ENCODE measurements at places on chromosomes 11 and 22. TPM values are rescaled to one million over a fixed set of nuclear protein-coding genes. Genes with fewer than 3 reads are reported as not detected.

Gene CLDN5
- not detected for total RNA-seq

Gene SGSM1
- total RNA-seq, result 0.07 TPM

DNA sequence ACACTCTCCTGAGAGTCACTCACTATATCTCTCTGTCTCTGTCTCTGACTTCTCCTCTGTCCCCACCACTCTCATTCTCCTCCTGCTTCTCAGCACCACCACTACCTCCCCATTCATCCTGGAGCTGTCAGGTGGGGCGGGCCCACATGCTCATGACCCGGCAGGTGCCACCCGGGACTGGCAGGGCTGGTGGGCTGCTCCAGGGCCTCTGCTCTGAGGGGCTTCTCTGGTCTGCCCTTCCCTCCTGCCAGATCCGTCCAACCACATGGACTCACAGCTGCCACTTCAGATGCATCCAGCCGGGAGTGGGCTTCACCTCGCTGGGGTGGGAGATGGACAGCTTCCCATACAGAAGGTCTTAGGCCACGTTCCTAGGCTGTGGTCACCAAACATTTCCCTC lies 4.8 kb upstream of the EMID1 start:
- H3K36me3 ChIP-seq, result no peaks in the 10 kb centered on the region
- H3K27me3 ChIP-seq, result peaks cover 52% of the 10 kb centered on the region
- no peak overlapping the region for H3K4me3 ChIP-seq
- DNase-seq, result no peak

- H3K4me1 ChIP-seq, result no peaks in the 10 kb centered on the region
- no peak for DNase-seq
- H3K27ac ChIP-seq, result no peak overlapping the region
Observed at GRCh38 chr11:59716051-59716450, 2.4 kb upstream of the OR10V1 start.

DNA sequence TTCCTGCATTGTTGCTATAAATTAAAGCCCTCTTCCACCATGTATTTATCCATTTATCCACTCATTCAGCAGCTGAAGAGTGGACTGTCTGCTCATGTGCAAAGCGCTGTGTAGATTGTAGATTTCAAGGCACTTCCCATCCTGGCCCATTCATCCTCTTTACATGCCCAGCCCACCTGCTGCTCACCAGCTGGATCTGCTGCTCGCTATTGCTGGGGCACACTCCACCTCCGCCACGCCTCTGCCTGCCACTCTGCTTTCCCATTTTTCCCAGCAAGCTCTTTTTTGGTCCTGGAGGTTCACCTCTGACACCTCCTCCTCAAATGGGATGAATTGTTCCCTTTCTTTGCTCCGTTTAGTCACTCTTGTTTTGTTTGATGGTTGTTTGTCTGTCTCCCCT lies 48.3 kb downstream of the CEP164 start:
- peaks cover 24% of the 10 kb centered on the region for H3K36me3 ChIP-seq
- no peak overlapping the region for H3K27ac ChIP-seq
- H3K4me1 ChIP-seq, result no peaks in the 10 kb centered on the region
- H3K27me3 ChIP-seq, result no peaks in the 10 kb centered on the region
- no peak overlapping the region for H3K4me3 ChIP-seq
